Activated T-cell treated with anti-CD3 and anti-CD28 coated beads for 24 hours (primary cell): ENCODE measurements at places on chromosomes 6 and 20.

DNA sequence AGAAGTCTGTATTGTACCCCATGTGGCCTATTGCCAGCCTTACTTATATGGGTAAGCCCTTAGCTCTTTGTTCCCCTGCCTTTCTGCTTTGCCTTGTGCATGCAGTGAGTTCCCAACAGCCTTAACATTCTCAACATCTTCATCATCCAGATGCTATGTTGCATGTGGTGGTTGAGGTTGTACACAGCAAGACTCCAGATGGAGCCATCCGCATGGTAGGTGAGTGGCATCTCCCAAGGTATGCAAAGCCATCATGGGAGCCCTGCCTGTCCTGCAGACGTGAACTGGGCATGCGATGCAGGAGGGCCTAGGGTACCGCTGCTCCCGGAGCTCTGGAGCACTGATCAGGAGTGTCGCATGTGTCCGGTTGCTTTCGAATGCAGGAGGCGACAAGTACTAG lies 16.1 kb downstream of the CEP43 start:
- no peak for DNase-seq

GRCh38 chr6:140346428-140346827 lies 972.0 kb upstream of the CITED2 start:
- DNase-seq = no peak

GRCh38 chr6:156885562-156885961 lies 108.4 kb downstream of the ARID1B start:
- no peak for DNase-seq

GRCh38 chr20:46142124-46142523 lies 24.0 kb downstream of the CD40 start:
- no peak for DNase-seq

DNA sequence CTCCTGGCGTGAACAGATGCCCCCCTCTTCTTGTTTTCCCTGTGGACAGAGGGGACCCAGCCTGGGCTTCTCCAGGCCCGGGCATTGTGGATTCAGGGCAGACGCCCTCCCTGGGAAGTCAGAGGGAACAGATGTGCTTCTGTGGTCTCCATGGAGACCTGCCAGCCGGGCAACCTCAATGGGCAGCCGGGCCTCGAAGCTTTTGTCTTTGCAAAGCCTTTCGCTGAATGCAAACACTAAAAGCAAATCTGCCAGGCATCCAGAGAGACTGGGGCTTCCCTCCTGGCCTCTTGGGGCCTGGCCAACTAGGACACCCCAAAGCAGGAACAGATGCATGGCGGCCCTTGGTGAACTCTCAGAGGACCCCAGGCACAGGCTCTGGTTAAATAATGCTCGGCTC lies 370.0 kb upstream of the SULF2 start:
- no peak for DNase-seq

DNA sequence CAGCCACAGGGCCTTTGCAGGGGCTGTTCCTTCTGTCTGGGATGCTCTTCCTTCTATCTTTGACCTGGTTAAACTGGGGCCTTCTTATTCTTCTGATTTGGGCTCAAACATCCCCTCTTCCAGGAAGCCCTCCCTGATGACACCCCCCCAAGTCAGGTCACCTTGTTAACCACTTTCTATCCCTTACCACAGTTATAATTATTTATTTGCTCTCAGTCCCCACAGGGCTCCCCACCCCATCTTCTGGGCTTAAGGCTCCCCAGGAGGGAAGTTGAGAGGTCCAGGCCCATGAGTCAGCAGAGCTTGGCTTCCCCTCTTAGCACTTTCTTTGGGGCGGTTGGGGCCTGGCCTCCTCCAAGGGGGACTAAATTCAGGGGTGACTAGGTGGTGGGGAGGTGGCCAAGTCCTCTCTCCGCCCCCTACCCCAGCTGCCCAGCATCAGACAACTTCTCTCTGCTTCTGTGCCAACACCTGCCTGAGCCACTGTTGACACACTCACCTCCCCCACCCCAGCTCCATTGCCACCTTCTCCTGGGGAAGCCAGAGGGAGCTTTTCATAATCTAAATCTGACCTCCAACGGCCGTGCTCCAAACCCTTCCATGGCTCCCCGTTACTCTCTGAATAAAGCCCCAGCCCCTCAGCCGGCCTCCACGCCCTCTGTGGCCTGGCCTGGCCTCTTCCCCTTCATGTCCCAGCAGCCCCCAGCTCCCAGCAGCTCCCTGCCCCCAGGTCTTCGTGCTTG lies 70.0 kb downstream of the CEBPB start:
- no peak for DNase-seq

DNA sequence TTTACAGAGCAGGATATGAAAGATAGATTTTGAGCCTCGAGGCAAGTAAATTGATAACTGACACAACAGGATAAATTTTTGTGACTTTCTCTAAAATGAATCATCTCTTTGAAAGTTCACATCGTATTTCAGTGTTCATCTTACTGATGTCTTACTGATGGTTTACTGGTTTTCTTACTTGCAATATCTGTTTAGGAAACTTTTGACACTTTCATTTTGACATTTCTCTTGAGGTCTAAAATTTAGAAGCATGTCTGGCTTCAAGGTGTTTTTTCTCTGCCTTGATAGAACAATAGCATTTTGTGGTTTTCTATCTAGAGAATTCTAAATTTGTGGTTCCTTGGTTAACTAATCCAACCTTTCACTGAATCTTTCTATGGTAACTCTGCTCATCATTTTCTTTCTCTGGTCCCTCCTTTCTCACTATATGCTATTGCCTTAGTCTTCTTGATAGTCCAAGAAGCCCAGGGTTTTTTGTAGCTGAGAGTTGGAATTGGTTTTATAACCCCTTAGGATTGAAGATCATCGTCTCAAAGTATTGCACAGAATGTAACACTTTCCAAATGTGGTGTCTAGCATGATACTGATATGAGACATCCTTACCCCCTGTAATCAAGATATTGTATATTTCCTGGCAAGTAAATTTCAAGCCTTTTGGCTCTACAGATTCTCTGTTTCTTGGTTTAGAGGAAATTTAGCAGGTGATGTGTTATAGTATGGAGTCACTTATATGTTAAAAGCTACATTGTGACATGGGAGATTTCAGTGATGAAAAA lies 98.7 kb downstream of the RNF144B start:
- DNase-seq = no peak

DNA sequence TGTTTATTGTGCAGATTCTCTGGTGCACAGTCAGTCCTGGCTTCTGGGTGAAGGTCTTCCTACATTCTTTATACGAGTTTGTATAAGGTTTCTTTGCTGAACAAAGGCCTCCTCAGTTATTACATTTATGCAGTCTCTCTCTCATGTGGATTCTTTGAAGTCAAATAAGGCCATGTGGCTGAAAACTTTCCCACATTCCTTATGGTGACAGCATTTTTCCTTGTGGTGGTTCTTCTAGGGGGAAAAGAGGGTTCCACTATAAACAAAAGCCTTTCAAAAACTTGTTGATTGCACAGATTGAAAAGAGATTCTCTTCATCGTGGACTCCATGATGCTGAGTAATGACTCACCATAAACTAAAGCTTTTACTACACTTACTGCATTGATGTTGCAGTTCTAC lies 19.2 kb downstream of the ZSCAN12 start:
- no peak for DNase-seq
